Retinal pigment epithelial cell (primary cell): ENCODE measurements at places on chromosomes 6 and 20.

DNA sequence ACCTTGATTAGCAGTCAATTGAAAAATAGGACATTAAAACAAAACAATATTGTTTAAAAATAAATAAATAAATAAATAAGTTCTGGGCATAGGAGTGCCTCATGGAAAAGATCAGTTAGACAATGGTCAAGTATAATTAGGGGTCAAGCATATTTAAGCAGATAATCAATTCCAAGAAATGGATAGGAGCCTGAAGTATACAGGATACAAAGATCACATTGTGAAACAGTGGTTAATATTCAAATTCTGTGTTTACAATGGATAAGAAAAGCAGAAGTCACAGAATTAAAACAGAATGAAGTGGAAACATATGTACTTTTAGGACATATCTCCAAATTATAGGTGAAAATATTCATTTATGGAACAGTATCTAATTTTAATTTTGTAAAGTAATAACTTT lies 1028.6 kb upstream of the CITED2 start:
- no peak for DNase-seq

DNA sequence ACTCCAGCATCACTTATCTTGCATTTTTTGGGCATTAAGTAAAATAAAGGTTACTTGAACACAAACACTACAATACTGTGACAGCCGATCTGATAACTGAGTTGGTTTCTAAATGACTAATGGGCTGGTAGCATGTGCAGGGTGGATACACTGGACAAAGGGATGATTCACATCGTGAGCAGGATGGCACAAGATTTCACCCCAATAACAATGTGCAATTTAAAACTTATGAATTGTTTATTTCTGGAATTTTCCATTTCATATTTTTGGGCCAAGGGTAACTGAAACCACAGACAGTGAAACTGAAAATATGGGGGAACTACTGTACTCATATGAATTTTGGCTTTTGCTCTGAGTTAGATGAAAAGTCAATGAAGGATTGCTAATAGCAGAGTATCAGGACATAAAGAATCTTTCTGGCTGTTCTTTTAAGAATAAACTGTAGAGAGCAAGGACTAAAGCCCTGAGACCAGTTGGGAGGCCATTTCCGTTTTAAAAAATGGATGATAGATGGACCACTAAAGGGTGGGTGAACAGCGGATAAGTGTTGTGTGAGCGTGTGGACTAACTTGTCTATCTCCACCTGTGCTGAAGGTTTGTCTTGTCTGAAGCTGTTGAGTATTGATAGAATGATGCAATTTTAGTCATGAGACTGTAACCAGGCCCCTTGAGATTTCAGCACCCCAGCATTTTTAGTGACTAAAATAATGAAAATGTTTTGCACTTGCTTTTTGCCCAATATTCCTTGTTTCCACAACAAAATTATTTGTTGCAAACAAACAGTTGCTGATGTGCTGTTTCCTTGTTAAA lies 8.2 kb downstream of the SPINT3 start:
- DNase-seq, result no peak

- DNase-seq, result no peak
Measured at GRCh38 chr6:32566957-32567356, 22.7 kb downstream of the HLA-DRB1 start.

GRCh38 chr6:5095236-5095635 lies 10.1 kb downstream of the PPP1R3G start:
- DNase-seq, result no peak

DNA sequence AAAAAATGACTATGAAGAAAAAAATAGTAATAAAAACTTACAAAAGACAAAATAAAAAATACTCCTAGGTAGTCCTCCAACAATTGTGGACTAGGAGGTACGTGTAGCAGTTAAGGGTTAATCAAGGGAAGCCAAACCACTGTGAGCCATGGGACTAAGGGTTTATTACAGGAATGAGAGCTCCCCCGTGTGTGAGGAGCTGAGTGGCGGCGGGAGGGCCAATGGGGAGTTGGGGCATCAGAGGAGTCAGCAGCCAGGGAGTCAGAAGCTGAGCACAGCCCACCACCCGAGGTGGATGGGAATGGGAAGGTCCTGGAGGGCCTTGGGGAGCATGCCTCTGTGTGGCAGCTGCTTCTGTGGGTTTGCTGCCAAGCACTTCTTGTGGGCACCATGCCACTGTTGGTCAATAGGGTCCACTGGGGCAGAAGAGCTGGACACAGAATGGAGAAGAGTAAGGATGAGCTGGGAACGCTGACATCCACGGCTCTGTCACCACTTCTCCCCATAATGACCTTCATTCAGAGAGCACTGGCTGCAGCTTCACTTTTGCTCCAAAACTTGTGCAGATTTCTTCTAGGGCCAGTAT lies 373.3 kb downstream of the CDKAL1 start:
- DNase-seq, result no peak

DNA sequence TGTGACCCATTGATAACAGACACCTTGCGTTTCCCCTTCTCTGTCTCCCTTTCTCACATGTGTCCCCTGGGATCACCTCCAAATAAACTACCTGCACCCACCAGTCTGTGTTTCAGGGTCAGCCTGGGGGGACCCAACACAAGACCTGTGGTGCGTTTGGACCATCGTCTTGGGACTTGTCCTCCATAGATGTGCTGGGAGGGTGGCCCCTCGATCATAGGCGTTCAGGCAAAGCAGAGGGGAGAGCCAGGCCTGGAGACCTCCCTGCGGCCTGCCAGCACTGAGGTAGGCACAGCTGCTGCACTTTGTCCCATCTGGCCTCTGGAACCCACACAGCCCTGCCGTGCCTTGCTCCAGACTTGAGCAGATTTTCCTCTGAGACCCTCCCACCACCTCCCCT lies 18.1 kb downstream of the CST9 start:
- DNase-seq, result no peak

- no peak for DNase-seq
Measured at GRCh38 chr6:100462706-100463629, 1.8 kb downstream of the SIM1 start.

GRCh38 chr6:90328004-90328403 lies 31.4 kb upstream of the BACH2 start:
- no peak for DNase-seq

DNA sequence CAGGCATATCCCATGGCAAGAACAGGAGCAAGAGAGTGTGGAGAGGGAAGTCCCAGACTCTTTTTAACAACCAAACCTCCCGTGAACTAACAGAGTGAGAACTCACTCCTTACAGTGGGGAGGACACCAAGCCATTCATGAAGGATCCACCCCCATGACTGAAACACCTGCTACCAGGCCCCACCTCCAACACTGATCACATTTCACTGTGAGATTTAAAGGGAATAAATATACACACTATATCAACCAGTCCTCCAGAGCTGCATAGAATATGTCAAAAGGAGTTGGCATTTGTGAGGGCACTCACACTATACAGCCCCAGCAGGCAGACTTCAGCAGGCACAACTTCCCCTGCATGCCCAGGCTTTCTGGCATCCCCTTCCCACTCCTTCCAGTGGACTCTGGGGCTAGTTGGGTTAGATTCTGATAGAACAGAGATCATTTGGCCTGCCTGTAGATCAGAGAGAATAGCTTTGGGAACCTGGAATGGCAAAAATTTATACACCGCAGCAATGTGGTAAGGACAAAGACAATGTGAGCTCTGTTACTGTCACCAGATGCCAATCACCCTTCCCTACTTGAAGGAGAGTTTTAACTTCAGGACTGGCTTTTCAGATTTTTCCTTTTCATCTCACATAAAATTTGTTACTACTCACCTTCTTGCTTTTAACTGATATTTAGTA lies 25.2 kb upstream of the TENT5A start:
- no peak for DNase-seq

- DNase-seq, result no peak
Measured at GRCh38 chr20:38601216-38602184, at the start of gene ARHGAP40. TSS of gene ARHGAP40 (plus strand) at chr20:38601809.

- no peak for DNase-seq
Measured at GRCh38 chr6:102039441-102039840, 645.9 kb downstream of the GRIK2 start.

- no peak for DNase-seq
Measured at GRCh38 chr20:39245685-39246311, 283.7 kb downstream of the DHX35 start.

DNA sequence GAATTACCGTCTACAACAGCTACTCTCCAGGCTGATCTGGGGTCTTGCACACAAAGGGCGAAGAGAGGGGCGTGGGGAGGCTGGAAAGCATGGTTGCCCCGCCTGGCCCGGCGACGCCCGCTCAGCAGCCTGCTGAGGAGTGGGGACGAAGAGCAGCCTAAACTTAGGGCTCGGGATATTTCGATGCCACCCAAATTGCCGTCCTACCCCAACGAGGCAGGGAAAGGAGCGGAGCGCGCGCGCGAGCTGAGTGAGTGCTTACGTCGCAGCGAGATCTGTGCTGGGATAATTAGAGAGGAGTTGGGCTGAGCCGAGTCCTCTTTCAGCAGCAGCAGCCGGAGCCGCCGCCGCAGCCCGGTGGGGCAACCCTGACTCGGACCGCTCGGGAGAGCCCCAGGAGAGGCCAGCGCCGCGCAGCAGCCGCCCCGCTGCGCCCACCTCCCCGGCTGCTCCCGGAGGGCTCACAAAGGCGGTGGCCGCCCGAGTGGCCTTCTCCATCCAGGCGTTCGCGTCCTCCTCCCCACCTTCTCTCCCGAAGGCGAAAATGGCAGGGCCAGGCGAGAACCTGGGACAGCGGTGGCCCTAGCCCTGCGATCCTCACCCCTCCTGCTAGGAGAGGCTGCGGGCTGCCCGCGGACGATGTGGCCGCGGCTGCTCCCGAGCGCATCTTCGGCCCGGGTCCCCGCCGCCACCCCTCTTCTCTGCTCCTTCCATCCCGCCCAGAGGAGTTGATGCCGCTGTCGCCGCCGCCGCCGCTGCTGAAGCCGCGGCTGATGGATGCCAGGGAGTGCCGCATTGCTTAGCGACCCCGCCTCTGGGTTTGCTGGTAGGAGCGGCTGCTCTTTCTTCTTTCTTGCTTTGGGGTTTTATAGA lies at the start of gene CLVS2:
Gene CLVS2 (plus strand): TSS at position 315 of the 873 bp plus-strand sequence. CDS start 1,543 bp downstream, outside the sequence.
- DNase-seq, result no peak

DNA sequence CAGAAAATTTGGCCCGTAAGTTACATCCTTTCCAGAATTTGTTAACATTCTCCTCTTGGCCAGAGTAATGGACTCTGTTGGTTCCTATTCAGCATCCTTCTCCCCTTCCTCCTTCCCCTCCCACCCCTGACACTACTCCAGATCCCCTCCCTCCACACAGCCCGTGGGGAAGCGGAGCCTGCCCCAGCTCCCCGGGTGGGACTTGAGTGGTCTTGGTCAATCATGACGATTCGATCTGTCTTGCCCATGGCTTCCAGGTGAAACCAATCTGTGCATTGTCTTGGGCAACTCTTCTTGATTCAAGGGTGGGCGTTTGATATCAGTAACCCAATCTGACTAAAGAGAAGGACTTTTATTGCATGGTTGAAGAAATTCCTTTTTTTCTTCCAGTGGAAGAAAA lies 143.9 kb downstream of the ANKRD60 start:
- no peak for DNase-seq

DNA sequence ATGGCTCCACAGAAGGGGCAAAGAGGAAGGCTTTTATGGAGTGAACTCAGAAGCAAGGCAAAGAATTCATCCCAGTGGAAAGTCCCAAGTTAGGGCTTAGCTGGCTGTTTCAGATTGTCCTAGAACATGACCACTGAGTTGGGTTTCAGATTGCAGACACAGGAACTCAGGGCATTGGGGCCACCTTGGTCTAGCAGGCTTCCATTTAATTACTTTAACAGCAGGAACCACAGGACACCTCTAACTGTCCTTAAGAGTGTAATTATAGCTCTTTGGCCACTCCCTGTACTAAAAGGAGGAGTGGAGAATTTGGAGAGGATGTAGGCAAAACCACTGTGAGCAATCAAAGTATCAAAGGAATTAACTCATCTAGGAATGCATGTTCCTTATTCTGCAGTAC lies 150.6 kb upstream of the AGPAT4 start:
- no peak for DNase-seq

- DNase-seq, result no peak
Measured at GRCh38 chr20:57656252-57656820, 36.1 kb upstream of the ZBP1 start.

DNA sequence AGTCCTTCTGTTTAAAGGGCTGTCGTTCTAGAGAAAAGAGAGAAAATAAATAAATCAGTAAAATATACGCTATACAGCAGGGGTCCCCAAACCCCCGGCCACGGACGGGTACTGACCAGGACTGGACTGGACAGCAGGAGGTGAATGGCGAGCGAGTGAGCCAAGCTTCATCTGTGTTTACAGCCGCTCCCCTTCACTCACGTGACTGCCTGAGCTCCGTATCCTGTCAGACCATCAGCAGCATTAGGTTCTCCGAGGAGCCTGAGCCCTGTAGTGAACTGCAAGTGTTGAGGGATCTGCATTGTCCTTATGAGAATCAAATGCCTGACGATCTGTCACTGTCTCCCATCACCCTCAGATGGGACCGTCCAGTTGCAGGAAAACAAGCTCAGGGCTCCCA lies 76.5 kb downstream of the ZNF217 start:
- no peak for DNase-seq

- no peak for DNase-seq
Measured at GRCh38 chr6:84258866-84259265, 31.4 kb upstream of the CEP162 start.

DNA sequence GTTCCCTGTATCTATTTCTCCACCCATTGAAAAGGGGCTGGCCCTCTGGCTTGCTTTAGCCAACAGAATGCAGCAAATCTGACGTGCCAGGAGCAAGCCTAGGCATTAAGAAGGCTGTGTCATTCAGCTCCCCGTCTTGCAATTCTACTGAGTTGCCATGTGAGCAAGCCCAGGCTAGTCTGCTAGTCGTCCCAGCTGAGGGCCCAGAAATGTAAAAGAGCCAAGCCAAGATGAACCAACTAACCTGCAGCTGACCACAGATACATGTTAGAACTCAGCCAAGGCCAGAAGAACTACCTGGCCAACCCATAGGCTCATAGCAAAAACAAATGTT lies 30.1 kb downstream of the PREP start:
- DNase-seq, result no peak

DNA sequence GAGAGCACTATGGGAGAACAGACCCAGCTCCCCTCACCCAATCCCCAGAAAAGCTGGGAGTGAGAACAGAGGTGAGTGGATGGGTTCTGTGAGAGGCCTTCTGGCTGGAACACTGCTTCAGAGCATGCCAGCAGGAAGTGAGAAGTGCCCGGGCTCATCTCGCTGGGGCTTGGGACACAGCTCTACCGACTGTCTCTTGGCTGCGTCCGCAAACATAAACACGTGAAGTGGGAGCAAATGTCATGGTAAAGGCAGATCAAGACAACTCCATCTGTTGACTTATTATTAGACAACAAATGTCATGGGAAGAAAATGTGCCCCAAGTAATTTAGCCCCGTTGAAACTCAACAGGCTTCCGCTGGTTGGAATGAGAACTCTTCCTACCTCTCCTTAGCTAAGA lies 25.9 kb downstream of the GNAS-AS1 start:
- DNase-seq, result no peak

GRCh38 chr6:45496085-45496433 lies 118.3 kb upstream of the SUPT3H start:
- DNase-seq, result no peak
